ENCODE measurements at places on chromosomes 11 and 22.

- DNase-seq, result no peak
Measured at GRCh38 chr11:78914503-78914902, 339.8 kb upstream of the NARS2 start.

DNA sequence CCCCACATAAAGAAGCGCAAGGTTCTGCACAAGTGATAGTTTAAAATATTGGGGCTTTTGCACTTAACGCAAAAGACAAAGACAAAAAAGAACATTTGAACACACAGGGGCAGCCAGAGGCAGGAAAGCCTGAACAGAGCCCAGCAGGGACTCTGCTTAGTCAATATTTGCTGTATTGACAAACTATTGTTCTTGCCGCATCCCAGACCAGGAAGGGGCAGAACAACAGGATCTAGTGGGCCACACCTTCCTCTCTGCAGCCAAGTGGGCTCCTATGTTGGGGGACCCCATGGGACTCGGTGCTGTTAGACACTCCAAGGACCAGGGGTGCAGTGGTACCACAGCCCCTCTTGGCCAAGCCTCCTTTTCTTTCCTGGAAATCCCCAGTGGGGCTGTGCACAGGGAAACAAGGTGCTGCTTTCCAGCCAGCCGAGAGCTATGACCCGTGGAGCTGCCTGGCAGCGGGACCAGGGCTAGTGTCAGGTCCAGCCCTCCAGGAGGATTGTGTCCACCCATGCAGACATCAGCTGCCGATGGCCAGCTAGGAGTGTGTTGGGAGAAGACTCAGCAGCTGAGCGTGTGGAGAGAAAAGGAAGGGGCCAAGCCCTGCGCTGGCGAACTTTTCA, 43.3 kb upstream of the ANO1 start:
- DNase-seq, result no peak

- no peak for DNase-seq
Measured at GRCh38 chr11:36062796-36063365, 119.0 kb downstream of the LDLRAD3 start.

GRCh38 chr22:48699511-48699910, 1128.2 kb downstream of the BRD1 start:
- no peak for DNase-seq

DNA sequence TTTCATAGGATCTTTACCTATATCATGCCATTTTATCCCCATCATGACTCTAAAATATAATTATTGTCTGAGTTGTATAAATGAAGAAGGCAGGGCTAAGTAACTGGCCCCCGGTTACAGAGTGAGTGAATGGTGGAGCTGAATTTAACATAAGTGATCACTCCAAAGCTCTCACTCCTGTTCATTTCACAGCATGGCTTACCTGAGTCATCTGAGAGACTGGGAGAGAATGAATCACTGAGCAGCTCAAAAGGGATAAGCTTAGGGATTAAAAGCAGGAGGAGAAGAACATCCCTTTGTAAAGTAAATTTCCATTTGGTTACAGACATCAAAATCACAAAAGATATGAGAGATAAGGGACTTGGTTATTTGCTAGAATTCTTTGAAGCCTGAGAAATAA, 294.0 kb upstream of the CTSC start:
- DNase-seq, result no peak

- DNase-seq, result no peak
Measured at GRCh38 chr22:26536056-26536761, 23.9 kb upstream of the TFIP11 start.

DNA sequence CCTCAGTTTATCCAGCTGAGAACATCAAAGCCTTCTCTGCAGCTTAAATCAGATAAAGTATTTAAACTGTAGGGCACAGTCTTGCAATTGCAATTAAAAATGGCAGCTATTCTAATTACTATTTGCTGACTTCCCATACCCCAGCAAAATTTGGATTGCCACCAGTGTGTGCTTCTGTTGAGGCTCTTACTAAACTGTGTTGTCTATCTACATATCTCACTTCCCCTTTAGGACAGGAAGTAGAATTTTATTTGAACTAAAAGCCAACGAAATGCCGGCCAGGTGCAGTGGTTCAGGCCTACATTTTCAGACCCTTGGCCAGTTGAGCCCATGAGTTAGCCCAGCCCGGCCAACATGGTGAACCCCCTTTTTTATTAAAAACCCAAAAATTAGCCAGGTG, 7.1 kb downstream of the SAA4 start:
- DNase-seq, result peak; percentile 71
